ENCODE measurements at places on chromosomes 16 and 17. TPM values are rescaled to one million over a fixed set of nuclear protein-coding genes. Genes with fewer than 3 reads are reported as not detected.

DNA sequence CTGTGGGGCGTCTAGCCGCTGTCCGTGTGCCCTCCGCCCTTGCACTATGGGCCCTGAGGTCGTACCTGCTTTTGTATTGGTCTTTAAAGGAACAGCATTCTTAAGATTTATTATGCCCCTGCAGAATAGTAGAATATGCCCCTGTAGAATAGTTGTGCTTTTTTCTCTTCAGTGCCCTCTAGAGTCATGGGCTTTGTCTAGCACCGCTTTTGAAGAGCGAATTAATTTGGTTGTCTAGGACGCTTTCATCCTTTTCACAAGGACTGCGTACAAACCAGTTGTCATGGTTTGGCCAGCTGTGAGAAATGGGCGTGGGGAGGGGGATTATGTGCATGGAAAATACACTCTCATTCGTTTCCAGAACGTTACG is 621 bp downstream of the CEP95 start:
- H3K4me3 ChIP-seq: peak overlapping the region; percentile 96
- H3K4me1 ChIP-seq: peaks cover 14% of the 10 kb centered on the region
- peak overlapping the region; percentile 99 for H3K27ac ChIP-seq
- peak; percentile 72 for DNase-seq
- no peaks in the 10 kb centered on the region for H3K27me3 ChIP-seq
- peaks cover 41% of the 10 kb centered on the region for H3K36me3 ChIP-seq

GRCh38 chr16:84471316-84471715 is 33.1 kb downstream of the MEAK7 start:
- H3K27me3 ChIP-seq: no peaks in the 10 kb centered on the region
- no peak overlapping the region for H3K4me3 ChIP-seq
- H3K36me3 ChIP-seq: no peaks in the 10 kb centered on the region
- H3K4me1 ChIP-seq: no peaks in the 10 kb centered on the region

DNA sequence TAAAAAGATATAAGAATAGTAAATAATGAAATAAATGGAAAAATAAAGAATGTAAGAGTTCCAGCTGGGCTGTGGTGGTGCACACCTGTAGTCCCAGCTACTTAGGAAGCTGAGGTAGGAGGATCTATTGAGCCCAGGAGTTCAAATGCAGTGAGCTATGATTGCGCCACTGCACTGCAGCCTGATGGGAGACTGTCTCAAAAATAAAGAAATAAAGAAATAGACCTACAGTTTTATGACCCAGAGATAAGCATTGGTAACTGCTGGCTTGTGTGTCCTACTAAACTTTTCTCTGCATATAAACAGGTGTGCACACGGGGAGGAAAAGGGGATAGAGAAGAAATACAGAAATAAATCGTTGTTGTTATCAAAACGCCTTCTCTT is 7.8 kb upstream of the PDP2 start:
- DNase-seq: no peak
- no peaks in the 10 kb centered on the region for H3K4me1 ChIP-seq
- no peaks in the 10 kb centered on the region for H3K36me3 ChIP-seq
- no peak overlapping the region for H3K27ac ChIP-seq

DNA sequence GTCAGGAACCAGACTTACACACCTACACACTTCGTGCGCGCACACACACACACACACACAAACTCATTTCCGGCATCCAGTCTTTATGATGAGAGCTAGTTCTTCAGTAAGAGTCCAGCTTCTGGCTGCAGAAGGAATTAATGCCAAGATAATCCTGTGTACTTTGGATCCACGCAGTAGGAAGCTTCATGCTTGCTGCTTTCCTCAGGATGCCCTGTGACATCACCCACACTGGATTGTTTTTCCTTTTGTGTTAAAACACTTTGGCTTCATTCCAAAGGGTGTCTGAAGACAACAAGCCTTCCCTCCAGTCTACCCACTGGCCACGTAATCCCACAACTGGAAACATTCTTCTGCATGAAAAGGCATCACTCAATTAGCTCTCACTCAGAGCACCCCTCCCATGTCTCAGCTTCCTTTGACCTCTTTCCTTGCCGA is 35.4 kb downstream of the KCNJ16 start:
- H3K27me3 ChIP-seq: no peaks in the 10 kb centered on the region
- no peak overlapping the region for H3K4me3 ChIP-seq
- H3K27ac ChIP-seq: no peak overlapping the region
- no peak for DNase-seq
- no peaks in the 10 kb centered on the region for H3K36me3 ChIP-seq

The HSD17B2 gene
- not detected for total RNA-seq

The NMRAL1 gene
- total RNA-seq: 45.4 TPM

The IL17C gene
- not detected for total RNA-seq

The TBX21 gene
- total RNA-seq: 2.9 TPM

The TERB1 gene
- total RNA-seq: not detected

The PRR15L gene
- total RNA-seq: not detected

Data from cardiac muscle cell (in vitro differentiated cells and primary cell).